ENCODE measurements at places on chromosomes 3 and 15.
A peak's percentile ranks its signal among the peaks of the same experiment; 100 is the strongest.

GRCh38 chr15:43278869-43279268, 12.1 kb upstream of the TGM5 start:
- no peak for DNase-seq

GRCh38 chr3:12393894-12394293, 90.4 kb upstream of the TSEN2 start:
- peak; percentile 97 for DNase-seq

- no peak for DNase-seq
Observed at GRCh38 chr15:60695713-60696522, 217.0 kb upstream of the ICE2 start.

GRCh38 chr3:129967761-129968160, 6.8 kb upstream of the TRH start:
- DNase-seq: no peak

DNA sequence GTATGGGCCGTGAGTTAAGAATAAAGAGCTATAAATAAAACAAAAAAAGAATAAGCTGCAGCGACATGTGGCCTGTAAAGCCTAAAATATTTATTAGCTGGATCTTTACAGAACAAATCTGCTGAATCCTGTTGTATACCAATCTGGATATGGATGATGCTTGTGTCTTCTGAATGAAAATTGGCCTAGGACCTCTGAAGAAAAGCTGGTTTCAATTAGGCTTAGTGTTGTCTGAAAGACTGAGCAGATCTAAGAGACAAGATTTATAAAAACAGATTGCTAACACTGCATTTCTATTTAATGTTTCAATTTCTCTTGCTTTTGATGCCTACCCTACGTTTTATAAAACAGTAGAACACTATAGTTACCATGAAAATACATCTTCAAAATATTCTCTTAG, 57.9 kb downstream of the ST3GAL6 start:
- DNase-seq: no peak

- peak; percentile 54 for DNase-seq
Observed at GRCh38 chr3:160003520-160004128, 15.0 kb downstream of the IL12A start.

DNA sequence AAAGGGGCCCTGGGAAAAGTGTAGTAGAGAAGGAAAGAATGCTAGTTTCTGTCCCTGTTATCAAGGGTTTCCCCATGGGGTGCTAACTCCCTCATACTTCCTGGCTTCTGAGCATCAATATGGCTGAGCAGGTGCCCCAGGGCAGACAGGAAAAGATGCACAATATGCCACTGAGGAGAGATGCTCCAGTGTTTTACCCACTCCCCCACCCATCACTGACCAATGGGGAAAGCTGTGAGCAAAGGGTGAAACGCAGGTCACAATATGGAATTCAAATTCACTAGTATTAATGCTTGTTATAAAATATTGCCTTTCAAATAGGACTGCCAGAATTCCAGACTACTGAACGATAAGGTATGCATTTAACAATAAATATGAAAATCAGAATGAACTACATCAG, 187.5 kb upstream of the CTNNB1 start:
- DNase-seq: no peak

GRCh38 chr15:51227940-51228732, 110.3 kb downstream of the CYP19A1 start:
- DNase-seq: peak; percentile 88

- no peak for DNase-seq
Observed at GRCh38 chr15:25242166-25242879, 196.5 kb downstream of the UBE3A start.

Data from fibroblast of villous mesenchyme (primary cell).